Stimulated activated CD8-positive, alpha-beta memory T cell treated with anti-CD3 and anti-CD28 coated beads, Interleukin-15, amount 100 ng/mL, for 1 hour (primary cell): ENCODE measurements at places on chromosomes 2 and 18.

DNA sequence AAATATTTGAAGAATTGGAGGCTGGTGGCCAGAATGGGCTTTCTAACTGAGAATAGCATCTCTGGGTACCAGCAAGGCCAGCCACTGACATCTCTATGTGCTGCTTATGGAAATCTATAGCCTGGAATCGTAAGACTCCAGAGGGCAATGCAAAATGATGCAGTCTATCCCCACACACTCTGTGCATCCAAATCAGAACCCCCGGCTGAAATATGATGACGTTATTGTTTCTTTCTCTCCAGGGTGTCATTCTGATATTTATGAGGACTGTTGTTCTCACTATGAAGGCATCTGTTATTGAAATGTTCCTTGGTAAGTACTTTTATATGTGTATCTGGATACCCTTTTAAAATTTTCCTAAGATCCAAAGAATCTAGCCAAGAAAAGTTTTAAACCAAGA is 19.6 kb downstream of the VIT start:
- DNase-seq: no peak

- no peak for DNase-seq
Observed at GRCh38 chr2:166614029-166614428, 120.0 kb upstream of the SCN7A start.

DNA sequence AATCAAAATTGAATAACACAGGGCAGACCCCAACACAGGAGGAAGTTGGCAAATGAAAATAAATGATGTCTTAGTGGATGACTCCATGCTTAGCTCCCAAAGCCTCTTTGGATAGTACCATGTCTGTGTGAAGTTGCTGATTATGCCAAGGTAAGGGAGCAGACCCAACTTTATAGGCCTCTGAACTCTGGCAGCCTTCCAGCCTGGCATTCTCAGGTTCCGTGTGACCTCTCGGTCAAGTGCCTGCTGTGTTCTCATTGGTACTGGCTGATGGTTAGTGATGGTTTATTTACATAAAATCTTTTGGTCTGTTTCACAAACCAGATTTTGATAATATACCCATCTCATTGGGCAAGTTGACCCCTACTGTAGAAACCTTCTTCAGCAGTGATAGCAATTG is 112.2 kb upstream of the TTC39C start:
- DNase-seq: no peak

DNA sequence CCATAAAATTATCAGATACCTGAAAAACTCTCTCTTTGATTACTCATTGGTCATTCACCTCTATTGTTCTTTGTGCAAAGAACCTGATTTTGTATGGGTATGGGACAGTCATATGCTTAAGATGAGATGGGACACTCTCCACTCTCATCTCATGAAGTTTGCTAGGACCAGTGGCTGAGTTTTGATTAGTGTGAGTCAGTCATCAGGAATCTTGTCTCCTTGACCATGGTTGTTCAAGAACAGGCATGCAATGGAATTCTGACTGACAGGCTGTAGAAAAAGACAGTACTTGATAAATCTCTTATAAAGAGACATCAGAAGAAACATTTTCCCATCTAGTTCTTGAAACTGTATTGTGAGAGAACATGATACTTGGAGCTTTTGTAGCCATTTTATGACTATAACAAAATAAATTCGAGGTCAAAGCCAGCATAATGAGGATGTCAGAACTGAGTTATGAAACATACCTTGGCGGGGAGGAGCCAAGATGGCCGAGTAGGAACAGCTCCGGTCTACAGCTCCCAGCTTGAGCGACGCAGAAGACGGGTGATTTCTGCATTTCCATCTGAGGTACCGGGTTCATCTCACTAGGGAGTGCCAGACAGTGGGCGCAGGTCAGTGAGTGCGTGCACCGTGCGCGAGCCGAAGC is 367.0 kb downstream of the NR4A2 start:
- DNase-seq: no peak

DNA sequence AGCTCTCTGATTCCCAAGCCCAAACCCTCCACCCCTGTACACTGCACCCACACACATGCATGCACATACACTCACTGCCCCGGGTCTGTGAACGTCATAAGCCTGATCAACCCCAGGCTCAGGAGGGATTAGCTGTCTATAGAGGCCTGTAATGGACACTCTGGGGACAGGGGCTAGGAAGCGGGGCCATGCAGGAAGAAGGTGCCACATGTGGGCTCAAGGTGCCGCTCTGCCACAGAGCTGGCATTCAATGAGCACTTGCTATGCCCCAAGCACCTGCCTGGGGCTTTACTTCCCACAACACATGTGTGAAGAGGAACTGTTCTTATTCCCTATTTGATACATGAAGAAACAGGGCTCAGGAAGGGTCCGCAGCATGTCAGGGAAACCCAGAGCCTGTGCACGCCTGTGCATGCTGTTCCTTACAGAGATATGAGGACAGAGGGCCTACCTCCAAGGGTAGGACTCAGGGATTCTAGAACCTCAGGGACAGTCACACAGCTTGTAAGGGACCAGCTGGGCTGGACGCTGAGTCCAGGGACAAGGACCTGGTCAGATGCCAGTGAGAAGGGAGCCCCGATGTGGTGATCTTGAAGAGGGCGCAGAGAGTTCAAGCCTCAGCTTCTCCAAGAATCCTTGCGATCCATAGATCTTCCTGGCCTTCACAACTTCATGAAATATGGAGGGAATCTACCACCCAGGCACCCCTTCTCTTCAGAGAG is 5.0 kb downstream of the BIN1 start:
- DNase-seq: no peak
